Thoracic aorta endothelial cell (primary cell): ENCODE measurements at places on chromosomes 3 and 15. TPM values are rescaled to one million over a fixed set of nuclear protein-coding genes. Genes with fewer than 3 reads are reported as not detected.

Gene FSIP1
- 0.50 and 0.80 TPM in 2 replicates for total RNA-seq

Gene SOX14
- not detected in 2 replicates for total RNA-seq

Gene DUOXA2
- total RNA-seq: not detected in 2 replicates

Gene NMNAT3
- 0.27 and 0.86 TPM in 2 replicates for total RNA-seq

Gene CASR
- not detected in 2 replicates for total RNA-seq
